Stimulated activated naive CD8-positive, alpha-beta T cell treated with anti-CD3 and anti-CD28 coated beads, Interleukin-15, Interleukin-2, amounts not matched to agents 100 U/mL and 50 U/mL, for 24 hours (primary cell): ENCODE measurements at places on chromosomes 1 and 21.

DNA sequence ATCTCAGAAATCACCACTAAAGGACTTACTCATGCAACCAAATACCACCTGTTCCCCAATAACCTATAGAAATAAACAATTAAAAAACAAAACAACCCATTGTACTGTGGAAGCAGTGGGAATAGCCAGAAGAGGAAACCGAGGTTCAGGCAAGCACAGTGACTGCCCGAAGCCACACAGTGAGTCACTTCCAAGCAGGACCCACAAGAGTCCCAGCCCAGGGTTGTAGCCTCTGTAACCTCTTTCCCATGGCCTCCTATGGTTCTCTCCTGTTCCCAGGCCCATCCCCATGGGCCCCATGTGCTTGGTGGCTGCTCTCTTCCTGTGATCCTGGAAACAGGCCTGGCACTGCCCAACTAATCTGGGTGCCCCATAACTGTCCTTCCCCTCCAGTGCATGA lies 29.0 kb upstream of the HTR1D start:
- DNase-seq: no peak

- DNase-seq: peak; percentile 5
These were observed 177.2 kb downstream of the PLPPR4 start for GRCh38 chr1:99441299-99442095.

DNA sequence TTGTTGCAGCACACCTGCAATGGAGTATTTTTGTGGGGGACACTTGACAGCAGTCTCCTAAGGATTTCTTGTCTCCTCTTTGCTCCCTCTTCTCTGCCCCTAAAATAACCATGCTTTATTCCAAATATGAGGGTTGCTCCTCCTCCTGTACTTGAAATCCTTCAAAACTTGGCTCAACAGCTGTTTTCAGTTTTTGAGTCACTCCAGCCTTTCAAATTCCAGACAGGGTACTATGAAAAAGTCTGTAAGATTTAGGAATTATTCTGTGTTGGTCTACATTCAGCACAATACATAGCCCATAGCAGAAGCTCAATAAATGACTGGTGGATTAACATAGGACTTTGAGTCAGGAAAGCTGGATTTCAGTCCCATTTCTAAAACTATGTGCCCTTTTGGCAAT lies 5.5 kb downstream of the AP4B1 start:
- no peak for DNase-seq

GRCh38 chr1:170073893-170074249 lies 624 bp downstream of the KIFAP3 start:
- DNase-seq: no peak

DNA sequence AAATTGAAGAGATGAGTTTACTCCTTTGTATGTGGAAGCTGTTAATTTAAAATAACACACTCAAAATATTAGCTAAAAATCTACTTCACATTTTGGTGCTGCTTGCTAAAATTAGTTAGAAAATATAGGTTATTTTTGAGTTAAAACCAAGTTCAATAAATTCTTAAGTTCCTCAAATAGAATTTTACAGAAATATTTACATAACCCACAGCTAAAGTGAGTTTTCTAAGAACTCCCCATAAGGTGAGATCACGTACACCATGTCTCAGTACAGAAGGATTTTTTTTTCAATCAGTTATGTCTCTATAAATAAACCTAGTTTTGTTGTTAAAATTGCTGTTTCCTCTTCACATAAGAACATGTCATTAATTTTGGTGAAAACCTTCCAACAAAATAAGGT lies 108.0 kb downstream of the SDCCAG8 start:
- DNase-seq: no peak

DNA sequence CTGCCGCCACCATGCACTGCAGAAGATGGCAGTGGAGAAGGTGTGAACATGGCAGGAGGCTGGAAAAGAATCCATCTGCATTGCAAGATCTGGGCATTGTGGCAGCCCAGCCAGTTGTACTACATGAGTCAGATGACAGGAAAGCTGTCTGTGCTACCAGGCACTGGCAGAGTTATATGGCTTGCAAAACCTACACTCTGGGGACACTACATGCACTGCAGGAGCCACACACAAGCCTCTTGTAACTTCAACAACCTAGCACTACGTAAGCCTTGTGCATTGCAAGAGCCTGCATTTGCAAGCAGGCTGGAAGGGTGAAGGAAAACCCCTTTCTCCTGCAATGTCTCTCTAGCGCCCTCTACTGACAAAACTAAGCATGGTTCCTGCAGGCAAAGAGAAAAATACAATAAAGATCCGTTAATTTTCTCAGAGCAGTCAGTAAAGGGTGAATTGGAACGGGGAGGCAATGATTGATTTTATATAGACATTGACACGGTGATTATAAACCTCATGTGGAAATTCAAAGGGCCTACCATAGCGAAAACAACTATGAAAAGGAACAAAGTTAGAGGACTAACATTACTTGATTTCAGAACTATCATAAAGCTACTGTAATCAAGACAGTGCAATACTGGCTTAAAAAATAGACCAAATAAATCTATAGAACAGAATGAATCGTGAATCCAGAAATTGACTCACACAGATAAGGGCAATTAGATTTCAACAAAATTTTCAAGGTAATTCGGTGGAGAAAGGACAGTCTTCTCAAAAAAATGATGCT lies 26.2 kb upstream of the DYNLT5 start:
- DNase-seq: peak; percentile 55

GRCh38 chr21:21851205-21851604 lies 853.0 kb downstream of the NCAM2 start:
- DNase-seq: no peak

GRCh38 chr1:9149837-9150581 lies 21.1 kb upstream of the GPR157 start:
- no peak for DNase-seq

DNA sequence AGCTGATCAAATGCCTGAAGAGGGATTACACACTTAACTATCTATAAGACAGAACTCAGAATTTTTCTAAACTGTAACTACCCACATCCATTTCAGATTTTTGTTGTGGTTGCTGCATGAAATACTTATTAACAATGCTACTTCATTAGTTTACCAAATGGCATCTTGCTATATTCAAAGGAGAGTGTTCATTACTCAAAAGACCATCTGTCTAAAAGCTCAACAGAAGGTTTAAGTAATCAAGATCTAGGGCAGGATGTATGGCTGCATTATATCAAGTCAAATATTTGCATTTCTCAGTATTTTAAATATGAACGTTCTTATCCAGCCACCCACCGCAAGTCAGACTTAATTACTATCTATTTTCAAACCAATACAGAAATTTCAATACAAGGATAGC lies 79.9 kb downstream of the SIPA1L2 start:
- DNase-seq: no peak

GRCh38 chr1:116299248-116299647 lies 73.8 kb upstream of the ATP1A1 start:
- DNase-seq: no peak

DNA sequence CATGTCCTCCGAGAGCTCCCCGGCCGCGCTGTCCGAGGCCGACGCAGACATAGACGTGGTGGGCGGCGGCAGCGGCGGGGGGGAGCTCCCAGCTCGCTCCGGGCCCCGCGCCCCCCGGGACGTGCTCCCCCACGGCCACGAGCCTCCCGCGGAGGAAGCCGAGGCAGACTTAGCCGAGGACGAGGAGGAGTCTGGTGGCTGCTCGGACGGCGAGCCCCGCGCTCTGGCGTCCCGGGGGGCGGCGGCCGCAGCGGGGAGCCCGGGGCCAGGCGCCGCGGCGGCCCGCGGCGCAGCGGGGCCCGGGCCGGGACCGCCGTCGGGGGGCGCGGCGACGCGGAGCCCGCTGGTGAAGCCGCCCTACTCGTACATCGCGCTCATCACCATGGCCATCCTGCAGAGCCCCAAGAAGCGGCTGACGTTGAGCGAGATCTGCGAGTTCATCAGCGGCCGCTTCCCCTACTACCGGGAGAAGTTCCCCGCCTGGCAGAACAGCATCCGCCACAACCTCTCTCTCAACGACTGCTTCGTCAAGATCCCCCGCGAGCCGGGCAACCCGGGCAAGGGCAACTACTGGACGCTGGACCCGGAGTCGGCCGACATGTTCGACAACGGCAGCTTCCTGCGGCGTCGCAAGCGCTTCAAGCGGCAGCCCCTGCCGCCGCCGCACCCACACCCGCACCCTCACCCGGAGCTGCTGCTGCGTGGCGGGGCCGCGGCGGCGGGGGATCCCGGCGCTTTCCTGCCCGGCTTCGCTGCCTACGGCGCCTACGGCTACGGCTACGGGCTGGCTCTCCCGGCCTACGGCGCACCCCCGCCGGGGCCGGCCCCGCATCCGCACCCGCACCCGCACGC lies 547 bp downstream of the FOXD2 start:
- peak; percentile 34 for DNase-seq

- no peak for DNase-seq
These were observed 6.7 kb downstream of the KIAA0040 start for GRCh38 chr1:175185903-175186302.

- peak; percentile 77 for DNase-seq
These were observed 701 bp downstream of the CEP170 start for GRCh38 chr1:243254233-243254926.

DNA sequence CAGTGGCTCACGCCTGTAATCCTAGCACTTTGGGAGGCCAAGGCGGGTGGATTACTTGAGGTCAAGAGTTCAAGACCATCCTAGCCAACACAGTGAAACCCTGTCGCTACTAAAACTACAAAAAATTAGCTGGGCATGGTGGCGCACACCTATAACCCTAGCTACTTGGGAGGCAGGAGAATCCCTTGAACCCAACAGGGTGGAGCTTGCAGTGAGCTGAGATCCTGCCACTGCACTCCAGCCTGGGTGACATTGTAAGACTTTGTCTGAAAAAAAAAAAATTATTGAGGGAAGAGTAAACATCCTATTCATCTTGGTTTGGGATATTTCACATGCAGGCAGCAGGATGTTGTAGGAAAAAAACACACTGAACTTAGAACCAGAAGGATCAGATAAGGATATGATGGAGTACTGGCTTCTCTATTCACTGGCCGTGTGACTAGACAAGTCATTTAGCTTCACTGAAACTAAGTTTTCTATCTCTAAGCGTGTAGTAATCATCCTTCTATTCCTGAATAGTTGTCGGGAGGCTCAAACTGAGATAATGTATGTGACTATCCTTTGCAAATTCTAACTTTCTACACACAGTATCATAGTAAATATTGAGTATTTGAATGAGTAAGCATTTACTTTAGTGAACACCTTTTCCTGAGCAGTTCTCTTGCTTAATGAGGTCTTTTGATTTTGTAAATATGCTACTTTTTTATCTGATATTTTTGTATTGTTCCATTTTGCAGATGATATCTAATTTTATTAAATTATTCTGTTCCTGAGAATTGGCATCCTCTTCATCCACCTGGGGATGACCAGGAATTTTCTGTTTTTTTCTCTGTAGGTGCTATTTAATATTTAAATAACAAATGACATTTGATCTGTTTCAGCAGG lies 18.2 kb downstream of the CAP1 start:
- no peak for DNase-seq

GRCh38 chr21:45259206-45259840 lies 28.4 kb downstream of the POFUT2 start:
- DNase-seq: no peak

DNA sequence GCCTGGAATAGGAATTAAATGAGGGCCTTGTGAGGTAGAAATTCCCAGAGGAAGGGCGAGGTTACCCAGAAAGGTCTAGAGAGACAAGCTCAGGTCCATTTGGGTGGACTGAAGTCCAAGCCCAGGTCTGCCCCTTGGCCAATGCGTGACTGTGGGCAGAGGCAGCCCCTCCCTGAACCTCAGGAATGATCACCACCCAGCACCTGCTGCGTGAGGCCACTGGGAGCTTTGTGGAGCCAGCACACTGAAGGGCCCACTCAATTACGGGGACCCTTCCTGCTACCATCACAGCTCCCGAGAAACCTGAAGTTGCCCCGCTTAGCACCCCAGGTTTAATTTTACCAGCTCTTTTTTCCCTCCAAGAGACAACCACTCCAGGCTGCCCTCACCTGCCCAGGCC lies 6.5 kb upstream of the MATN1 start:
- DNase-seq: no peak

GRCh38 chr1:201374364-201374763 lies 3.1 kb downstream of the TNNT2 start:
- DNase-seq: no peak

- no peak for DNase-seq
These were observed 21.8 kb downstream of the CAPN2 start for GRCh38 chr1:223733898-223734852.

GRCh38 chr1:234069760-234070159 lies 165.3 kb downstream of the SLC35F3 start:
- no peak for DNase-seq

DNA sequence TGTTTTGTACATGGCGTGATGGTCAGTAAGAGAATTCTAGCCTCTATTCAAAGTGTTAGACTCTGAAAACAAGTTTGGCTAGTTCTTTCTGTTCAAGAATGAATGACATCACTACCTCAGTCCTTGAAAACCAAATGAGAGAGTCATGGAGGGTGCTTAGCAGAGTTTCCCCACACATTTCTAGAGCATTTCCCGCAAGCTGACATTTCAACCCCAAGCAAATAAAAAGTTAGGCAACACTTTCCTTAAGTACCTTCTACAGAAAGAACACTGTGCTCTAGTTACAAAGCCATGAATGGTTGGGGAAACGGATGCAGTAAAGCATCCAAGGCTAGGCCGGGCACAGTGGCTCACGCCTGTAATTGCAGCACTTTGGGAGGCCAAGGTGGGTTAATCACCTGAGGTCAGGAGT lies 47.9 kb upstream of the SLC44A3 start:
- no peak for DNase-seq

DNA sequence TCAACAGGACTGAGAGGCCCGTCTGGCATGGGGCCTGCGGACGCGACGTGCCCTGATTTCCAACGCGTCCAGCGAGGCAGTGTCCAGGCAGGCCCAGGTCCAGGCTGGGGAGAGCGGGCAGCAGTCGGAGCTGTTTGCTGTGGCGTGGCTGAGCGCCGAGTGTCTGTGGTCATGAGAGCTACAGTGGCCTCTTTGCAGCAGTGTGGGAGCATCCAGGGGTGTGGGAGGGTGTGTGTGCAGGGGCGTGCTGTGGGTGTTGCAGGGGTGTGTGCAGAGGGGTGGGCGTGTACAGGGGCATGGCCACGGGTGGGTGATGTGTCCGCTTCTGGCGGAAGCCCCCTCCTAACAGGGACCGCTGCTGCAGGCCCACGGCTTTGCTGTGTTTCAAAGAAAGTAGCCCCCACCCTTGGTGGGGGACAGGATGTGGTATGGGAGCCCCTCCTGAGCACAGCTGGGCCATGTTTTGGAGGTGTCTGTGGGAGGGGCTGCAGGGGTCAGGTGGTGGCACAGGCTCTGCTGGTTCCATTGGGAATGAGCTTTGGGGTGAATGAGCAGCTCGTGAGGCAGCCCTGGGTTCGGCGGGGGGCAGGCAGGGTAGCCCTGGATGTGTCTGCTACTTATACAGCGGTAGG lies 17.7 kb downstream of the PLCH2 start:
- DNase-seq: no peak

DNA sequence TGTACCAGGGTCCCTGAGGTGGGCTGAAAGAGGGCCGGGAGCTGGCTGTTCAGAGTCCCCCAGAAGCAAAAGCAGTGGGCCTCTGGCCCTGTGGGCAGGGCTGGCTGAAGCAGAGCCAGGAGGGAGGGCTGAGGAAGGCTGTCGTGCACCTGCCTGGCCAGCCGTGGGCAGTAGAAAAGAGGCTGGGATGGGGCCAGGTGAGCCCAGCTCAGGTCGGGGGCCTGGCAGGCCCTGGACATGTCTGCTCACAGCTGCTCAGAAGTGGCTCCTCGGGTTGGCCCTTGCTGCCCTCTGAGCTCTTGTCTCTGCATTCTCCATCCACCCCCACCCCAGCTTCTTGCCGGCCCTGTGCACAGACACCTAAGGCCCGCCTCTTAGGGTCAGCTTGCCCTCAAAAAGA lies 60.0 kb downstream of the TCP10L start:
- DNase-seq: no peak
